ENCODE measurements at places on chromosomes 7 and 10. TPM values are rescaled to one million over a fixed set of nuclear protein-coding genes. Genes with fewer than 3 reads are reported as not detected.

SFRP4 gene
- 0.43 TPM for total RNA-seq

RAB19 gene
- total RNA-seq: not detected

C10orf53 gene
- total RNA-seq: not detected

SFRP5 gene
- total RNA-seq: not detected

SHOC2 gene
- total RNA-seq: 50.9 TPM

C7orf57 gene
- under 0.01 TPM for total RNA-seq

KIFBP gene
- 42.5 TPM for total RNA-seq

SLC18A3 gene
- total RNA-seq: under 0.01 TPM

TACR2 gene
- total RNA-seq: under 0.01 TPM

TCERG1L gene
- total RNA-seq: not detected

MYH16 gene
- not detected for total RNA-seq

TEX47 gene
- not detected for total RNA-seq
